NCI-H526 (cell line): ENCODE measurements at places on chromosomes 1 and 21.

DNA sequence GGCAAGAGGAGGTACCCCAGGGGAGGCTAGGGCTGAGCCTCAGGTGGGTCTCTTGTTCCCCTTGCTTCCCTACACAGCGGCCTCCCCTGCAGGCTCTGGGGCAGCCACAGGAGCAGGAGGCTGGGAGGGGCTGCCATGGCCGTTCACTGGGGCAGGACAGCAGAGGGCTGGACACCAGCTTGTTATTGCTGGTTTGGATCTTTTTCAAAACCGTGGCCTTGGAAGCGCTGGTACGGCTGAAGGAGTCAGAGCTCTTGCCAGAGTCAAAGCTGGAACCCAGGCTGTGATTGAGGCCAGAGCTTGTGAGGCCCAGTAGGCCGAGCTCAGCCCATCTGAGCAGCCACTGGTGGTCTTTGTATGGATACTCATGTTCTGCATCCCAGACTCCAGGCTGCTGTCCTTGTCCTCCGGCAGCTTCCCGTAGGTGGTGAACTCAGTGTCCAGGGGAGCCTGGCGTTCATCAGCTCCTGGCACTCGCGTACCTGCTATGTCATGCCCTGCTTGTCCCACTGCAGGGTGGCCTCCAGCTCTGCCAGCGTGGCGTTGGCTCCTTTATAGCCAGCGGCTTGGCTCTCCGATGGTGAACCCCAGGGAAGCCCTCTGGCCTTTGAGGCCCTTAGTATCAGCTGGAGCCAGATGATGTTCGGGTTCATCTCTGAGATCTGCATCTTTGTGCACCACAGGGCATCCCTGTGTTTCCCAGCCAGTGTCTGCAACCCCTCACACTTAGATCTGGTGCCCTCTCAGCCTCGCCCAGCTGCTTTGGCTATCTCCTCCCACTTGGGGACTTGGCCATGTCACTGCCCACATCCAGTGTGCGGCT, 40.3 kb upstream of the THEM4 start:
- DNase-seq, result no peak

GRCh38 chr1:171134204-171134923, 43.7 kb downstream of the FMO3 start:
- no peak for DNase-seq

- DNase-seq, result no peak
Observed at GRCh38 chr1:247291161-247291560, 35.3 kb downstream of the VN1R5 start.

DNA sequence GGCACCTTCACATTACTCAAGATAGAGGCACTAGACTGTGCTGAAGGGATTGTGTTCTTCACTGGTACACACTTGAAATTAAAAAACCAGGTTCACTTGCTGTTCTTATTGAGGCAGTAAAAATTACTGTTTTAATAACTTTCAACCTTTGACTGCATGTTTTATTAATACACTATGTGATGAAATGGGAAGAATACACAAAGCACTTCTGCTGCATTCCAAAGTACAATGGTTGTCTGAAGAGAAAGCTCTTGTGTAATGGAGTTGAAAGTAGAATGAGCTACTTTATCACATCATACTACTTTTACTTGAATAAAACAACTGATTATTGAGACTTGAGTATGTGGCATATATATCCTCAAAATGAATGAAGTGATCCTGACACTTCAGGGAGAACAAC, 49.7 kb downstream of the LRRC8C start:
- no peak for DNase-seq

GRCh38 chr1:109187127-109187526, 26.6 kb upstream of the SARS1 start:
- no peak for DNase-seq

DNA sequence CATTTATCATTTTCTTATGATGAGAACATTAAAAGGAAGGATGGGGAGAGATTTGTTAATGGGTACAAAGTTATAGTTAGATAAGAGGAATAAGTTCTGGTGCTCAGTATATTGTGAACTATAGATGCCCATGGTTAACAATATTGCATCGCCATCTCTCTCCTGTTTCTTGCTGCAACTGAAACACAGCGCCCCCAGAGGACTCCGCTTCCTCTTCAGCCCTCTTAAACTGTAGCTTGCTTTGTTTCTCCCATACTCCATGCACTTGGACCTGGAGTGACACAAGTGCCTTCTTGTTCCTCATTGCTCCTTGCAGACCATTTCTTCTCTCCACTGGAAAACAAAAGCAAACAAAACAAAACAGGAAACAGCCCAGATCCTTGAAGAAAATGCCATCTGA, 70.1 kb upstream of the NTPCR start:
- DNase-seq, result no peak

DNA sequence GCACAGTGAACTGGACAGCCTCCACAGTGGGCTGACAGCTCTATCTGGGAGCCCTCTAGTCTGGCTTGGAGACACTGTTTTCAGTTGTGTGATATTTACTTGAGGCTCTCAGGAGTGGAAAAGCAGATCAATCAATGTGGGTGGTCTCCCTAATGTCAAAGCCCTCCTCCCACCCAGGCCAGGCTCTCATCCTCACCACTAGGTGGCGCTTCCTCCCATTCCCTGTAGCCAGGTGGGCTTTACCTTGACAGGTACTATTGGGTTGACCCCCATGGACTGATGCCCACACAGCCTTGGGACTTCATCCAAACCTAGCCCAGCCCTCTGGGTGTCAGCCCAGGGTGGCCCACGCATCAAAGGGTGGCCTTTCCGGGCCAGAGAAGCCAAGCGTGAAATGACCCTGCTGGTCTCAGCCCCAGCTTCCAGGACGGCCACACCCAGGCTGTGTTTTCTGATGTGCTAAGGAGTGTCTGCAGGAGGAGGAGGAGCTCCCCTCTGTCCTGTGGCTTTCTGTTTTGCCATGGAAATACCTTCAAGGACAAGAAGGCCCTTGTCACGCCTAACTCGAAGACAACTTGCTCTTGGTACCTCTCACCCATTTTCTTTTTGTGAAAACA, 54.0 kb downstream of the CLIC6 start:
- peak; percentile 23 for DNase-seq

DNA sequence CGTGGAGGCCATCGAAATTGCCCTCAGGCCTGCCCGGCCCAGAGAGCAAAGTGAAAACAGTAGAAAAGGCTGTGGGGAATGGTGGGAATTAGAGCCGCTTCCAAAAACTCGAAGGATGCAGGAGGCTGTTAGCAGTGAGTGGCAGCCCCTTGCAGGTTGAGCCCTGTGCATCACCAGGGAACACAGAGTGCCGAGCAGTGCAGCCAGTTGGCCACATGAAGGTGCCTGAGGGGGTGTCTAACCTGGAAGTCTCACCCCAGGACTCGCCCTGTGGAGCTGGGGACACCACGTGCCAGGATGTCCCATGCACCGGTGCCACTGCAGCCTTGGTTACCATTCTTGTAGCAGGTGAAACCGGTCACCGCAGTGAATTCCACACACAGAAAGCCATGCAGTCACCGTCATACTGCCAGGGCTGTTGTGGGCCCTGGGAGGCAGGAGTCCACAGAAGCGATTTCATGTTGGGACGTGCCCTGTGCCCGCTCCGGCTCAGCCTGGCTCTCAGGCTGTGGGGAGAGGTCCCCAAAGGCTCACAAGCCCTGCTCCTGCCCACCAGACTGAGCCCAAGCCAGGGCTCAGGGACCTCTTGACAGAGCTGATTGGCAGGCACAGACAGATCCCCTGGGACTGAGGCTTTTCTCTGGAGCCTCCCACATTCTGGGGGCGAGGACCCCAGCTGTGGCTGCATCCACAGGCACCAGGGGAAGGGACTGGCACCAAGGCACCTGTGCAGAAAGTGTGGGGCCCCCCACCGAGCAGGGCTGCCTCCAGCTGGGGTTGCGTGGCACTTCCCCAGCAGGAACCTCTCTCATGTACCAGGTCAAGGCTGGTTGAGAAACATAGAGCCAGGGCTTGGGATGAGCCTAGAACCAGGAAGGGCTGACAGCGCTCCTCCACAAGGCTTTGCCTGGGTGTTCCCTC, 16.7 kb upstream of the ACTRT2 start:
- DNase-seq, result no peak

DNA sequence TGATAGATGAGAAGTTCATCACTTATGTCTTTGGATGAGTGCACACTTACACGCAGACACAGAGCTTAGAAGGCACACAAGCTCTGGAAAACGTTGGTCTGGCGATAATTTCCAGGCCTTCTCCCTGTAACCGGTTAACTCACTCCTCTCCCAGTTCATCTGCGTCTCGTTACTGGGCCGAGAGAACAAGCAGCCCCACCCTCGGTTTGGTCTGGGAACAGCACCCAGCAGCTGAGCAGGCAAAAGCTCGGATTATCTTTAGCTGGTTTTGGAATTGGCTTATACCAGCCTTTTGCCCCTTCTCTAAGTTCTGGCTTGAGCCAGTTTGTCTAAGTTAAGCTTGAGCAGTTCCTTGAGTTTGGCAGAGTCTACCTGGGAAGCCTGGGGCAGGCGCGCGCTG, 27.3 kb upstream of the COL6A1 start:
- peak; percentile 59 for DNase-seq

- DNase-seq, result no peak
Observed at GRCh38 chr1:179253286-179253972, 24.0 kb upstream of the ABL2 start.

- no peak for DNase-seq
Observed at GRCh38 chr1:204201348-204202040, 5.2 kb upstream of the KISS1 start.

GRCh38 chr1:46333300-46334029, 7.1 kb upstream of the NSUN4 start:
- DNase-seq, result peak; percentile 97

- peak; percentile 67 for DNase-seq
Observed at GRCh38 chr1:53430779-53431178, 28.4 kb upstream of the DMRTB1 start.

- DNase-seq, result no peak
Observed at GRCh38 chr21:41962425-41962966, 8.7 kb upstream of the C2CD2 start.

GRCh38 chr1:109942434-109942833, 31.8 kb downstream of the CSF1 start:
- DNase-seq, result no peak

- peak; percentile 45 for DNase-seq
Observed at GRCh38 chr1:41379738-41380130, 18.5 kb downstream of the FOXO6 start.

- no peak for DNase-seq
Observed at GRCh38 chr1:26359981-26360806, 6.3 kb upstream of the CRYBG2 start.

DNA sequence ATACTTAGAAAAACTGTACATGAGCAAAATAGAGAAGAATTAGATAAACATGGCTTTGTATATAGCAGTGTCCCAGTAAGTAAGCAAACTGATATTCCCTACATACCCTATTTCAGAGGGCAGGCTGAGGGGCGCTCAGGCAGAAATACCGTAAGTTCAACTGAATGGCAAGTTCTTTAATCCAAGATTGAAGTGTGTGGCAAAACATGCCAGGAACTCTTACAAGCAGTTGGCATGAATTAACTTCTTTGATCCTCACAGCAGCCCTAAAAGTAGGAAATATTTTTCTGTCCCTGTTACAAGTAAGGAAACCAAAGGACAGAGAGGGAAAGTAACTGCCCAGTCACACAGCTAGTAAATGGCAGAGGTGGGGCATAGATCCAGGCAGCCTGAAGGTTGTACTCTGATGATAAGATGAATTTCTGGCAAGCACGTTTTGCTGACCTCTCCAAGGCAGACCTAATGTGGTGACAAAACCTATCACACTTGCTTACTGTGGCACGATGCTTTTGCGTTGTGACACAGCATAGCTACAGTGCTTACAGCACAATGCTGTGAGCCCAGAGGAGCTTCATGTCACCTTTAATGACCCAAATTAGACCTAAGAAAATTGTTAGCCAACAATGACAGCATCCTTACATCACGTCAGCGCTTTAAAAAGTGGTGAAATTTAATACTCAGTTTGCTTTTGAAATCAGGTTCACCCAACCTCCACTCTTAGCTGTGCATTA, 35.0 kb upstream of the THEM4 start:
- DNase-seq, result no peak

DNA sequence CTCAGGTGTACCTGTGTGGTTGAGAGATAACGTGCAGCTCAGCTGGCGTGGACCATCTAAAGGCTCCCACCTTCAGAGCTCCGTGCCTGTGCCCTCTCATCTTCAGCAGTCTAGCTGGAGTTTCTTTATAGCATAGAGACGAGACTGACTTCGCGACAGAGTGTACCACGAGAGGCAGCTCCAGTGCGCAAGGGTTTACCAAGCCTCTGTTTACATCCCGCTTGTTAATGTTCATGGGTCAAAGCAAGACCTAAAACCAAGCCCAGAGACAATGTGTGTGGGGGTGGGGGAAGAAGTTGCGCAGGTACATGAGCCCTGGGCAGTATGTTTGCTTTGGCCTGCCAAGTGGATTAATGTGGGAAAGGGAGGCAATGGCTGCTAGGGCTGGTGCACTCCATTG, 15.6 kb downstream of the RHOU start:
- DNase-seq, result no peak

DNA sequence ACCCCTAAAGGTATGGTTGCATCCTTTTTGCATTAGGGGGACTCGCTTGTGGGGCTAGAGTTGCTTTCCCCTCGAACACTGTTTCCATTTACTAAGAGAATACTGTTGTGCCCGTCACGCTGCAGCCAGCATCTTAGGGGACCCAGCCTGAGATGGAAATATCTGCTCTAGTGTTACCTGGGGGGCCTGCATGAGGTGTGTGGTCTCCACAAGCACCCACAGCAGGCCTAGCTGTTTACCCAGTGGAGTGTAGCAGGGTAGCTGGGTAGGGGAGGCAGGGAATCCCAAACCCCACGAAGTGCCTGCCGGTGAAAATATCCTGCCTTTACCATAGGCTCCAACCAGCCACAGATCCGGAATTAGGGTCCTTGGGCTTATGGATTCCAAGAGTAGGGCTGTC, 303.6 kb downstream of the PTPRU start:
- DNase-seq, result no peak

DNA sequence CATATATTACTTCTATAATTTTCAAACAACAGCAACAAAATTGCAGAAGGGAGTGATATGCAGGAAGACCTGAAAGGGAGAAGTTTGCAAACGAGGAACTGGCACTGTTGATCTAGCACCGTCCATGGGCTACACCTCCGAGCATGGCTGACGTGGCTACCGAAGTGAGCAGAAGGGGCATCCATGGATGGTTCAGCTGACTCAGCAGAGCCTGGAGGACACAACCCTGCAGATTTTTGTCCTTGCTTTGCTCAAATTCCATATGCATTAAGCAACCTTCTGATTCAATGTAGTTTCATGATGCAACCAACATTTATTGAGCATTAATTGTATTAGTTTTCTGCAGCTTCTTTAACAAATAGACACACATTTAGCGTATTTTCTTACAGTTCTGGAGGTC, 191.2 kb downstream of the C1orf94 start:
- no peak for DNase-seq

DNA sequence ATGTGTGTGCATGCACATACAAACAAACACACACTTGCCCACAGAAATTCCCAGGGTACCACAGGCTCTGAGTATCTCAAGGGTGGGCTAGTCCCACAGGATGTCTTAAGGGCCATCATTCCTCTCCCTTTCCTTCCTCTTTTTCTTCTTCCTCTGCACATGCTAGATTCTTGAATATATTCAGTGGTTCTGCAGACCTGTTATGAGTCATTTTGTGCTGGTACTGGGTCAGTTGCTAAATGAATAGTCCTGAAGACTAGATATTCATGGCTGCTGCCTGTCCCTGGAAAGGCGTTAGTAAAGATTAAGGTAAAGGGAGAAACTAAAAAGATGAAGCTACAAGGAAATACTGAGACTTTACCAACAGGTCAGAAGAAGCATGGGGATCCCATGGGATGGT, 256.7 kb upstream of the KIAA0040 start:
- DNase-seq, result no peak

- DNase-seq, result no peak
Observed at GRCh38 chr1:30508611-30509010, 214.8 kb downstream of the MATN1 start.
